ENCODE measurements at places on chromosomes 6 and 20.
A peak's percentile ranks its signal among the peaks of the same experiment; 100 is the strongest.

- DNase-seq, result peak; percentile 89
Observed at GRCh38 chr6:100342830-100343229, 121.9 kb downstream of the SIM1 start.

- DNase-seq, result no peak
Observed at GRCh38 chr6:160049346-160049745, 72.3 kb upstream of the SLC22A1 start.

GRCh38 chr6:144952456-144953240, 667.5 kb downstream of the UTRN start:
- DNase-seq, result no peak

DNA sequence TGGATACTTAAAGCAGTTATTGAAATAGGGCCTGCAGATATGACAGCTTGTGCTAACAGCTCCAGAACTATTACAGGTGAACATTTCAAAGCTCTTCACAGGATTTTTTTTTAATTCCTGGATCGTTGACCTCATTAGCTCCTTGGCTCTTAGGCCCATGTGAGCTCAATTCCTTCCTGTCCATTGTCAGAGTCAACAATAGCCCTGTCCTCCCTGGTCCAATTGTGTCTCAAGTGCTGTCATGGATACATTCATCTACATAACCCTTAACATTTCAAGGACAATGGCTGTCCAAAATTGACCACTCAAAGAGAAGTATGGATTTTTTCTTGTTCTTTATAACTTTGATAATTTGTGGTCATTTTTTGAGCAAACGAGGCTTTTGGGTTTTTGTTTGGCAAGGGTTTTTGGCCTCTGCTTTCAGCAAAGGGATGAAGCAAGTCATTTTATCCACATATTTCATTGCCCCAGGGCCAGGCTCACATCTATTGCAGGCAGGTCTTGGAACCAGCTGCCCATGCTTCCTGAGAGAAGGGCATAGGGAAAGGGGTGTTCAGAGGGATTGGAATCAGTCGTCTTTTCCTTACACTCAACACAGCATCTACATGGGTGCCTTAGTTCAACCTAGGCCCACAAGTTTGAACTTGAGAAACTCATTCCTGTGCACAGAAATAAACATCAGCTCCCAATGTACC, 282.1 kb downstream of the TPBG start:
- DNase-seq, result no peak

DNA sequence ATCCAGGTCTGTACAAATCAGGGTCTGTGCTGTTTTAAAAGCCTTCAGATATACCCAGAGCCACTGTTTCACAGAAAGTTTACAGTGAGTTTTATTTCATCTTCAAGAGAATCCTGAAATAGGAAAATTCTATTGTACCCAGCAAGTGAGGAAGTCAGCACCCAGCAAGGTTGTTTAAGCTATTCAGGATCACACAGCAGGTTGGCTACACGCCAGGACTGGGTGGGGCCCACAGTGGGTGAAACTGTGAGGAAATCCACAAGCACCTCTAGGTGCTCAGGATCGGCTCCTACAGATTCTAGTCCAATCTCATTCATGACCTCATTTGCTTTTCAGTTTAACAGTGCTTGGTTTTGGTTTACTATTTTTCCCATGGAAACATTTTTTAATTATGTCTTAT, 128.9 kb downstream of the SYNDIG1 start:
- no peak for DNase-seq

DNA sequence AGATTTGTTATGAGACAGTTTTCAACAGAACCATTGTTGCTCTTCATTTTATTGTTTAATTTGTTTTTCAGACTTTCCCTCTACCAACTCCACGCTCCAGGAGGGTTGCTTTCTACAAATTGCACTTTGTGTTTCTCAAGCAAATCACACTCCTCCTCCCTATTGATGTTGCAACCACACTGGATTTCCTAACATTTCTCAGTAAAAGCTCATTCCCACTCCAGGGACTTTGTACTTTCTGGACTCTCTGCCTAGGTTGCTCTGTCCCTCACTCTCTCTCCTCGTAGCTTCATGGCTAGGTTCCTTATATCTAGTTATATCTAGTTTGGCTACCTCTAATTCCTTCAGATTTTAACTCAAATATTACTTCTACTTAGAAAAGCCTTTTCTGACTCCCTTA, 20.3 kb downstream of the PGK2 start:
- no peak for DNase-seq

GRCh38 chr20:31829731-31830130, 10.6 kb downstream of the MYLK2 start:
- DNase-seq, result no peak

All from fibroblast of skin of scalp (primary cell).